ENCODE measurements at places on chromosomes 3 and 15.

DNA sequence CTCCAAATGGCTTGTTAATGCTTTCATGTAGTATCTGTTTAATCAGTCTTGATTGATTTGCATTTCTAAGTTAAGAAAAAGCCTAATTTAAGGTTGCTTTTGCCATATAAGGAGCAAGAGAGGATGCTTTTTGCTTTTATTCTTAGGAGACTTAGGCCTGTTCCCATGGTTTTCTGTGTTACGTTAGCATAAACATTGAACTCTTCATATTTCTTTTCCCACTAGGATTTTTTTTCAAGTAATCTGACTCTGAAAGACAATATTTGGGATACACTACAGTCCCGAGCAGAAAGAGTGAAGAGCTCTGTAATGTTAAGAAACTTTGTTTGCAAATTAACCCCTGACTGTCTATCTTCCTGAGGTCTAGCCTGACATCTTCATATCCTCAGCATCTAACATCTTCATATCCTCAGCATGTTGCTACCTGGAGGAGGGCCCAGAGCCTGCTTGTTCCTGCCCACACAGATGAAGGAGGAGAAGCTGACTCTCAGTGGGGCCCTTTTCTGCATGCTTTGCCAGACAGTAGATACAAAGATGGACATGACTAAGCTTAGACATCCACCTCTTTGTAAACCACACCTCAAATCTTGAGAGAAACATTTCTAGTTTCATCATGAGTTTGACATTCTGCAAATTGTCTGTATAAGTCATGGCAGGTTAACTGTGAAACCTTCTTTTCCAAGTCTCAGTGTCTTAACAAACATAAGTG, 86.2 kb upstream of the COL6A5 start:
- no peak for DNase-seq

DNA sequence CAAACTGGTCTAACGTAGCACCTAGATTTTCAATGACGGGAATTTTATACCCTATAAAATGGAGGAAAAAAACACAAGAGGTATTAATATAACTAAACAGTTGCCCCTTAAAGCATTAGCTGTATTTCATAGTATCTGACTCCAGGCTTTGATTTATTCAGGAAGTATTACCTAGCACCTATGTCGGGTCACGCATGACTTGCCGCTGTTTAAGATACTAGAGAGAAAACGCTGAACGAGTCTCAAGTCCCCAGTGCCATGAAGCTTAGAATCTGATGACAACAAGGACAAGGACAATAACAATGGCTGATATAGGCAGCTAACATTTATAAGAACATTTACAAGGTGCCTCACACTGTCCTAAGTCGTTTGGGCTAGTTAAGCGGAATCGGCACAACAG, 1.9 kb downstream of the SNRPA1 start:
- no peak for DNase-seq

GRCh38 chr3:135927155-135927554, 38.4 kb upstream of the PPP2R3A start:
- no peak for DNase-seq

DNA sequence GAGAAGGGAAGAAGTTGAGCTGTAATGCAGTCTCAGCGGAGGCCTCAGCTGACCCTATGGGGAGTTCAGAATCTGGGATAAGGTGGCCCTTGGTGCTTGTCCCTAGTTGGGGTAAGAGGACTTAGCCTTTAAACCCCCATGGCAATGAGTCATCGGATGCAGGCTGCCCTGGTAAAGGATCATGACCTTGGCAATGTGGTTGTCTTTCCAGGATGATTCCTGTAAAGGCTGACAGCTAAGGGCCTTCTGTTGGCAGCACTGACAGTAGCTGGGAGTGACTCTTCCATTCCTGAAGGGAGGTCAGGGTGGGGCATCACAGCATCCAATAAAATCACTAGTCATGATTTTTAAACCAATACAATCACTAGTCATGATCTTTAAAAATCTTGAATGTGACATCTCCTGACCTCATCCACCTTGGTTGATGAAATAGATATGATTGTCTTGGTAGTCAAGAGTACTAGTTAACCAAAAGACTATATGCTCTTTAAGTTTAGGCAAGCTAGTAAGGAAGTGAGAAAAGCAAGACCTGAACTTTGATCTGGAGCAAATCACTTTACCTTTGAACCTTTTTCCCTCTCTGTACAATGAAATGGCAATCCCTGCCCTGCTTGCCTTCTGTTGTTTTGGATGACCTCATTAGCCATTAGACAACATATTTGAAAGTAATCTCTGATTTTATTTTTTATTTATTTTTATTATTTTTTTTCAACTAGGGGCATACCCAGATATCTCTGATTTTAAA, 71.3 kb upstream of the CACNA1D start:
- DNase-seq = no peak

DNA sequence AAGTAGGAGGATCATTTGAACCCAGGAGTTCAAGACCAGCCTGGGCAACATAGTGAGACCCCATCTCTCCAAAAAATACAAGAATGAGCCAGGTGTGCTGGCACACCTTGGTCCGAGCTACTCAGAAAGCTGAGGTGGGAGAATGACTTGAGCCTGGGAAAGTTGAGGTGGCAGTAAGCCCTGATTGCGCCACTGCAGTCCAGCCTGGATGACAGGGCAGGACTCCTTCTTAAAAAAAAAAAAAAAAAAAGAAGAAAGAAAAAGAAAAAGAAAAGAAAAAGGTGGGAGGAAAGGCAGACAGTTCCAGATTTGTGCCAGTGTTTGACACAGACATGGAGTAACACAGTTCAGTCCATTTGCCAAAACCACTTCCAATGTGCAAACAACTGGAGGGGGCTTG, 75.7 kb downstream of the ATP10A start:
- no peak for DNase-seq

GRCh38 chr3:47359323-47359722, 21.5 kb upstream of the PTPN23 start:
- DNase-seq = no peak
